ENCODE measurements at places on chromosomes 4 and X. TPM values are rescaled to one million over a fixed set of nuclear protein-coding genes. Genes with fewer than 3 reads are reported as not detected.

The GLOD5 gene
- total RNA-seq, result not detected

DNA sequence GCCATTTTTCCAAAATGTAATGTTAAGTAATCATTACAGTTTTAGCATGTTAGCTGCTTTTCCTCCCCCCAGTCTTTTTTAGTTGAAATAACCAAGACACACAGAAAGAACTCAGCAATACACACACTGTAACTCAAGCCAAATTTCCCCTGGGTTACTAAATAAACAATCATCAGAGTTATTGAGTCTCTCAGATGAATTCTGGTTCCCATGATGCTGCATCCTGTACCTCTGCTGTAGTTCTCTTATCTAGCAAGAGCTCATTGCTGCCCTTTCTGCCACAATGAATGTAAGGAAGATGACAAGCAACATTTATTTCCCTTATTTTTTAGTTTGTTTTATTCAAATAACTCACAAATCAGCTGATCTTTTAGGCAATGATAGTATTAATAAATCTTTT is 185.1 kb downstream of the ARHGAP6 start:
- DNase-seq, result no peak

GRCh38 chrX:86039625-86040568 is 7.5 kb downstream of the CHM start:
- peak; percentile 12 for DNase-seq

- DNase-seq, result peak; percentile 76
Measured at GRCh38 chr4:1356181-1356998, 9.4 kb downstream of the UVSSA start.

GRCh38 chr4:87884976-87885549 is 52.3 kb downstream of the MEPE start:
- no peak for DNase-seq

DNA sequence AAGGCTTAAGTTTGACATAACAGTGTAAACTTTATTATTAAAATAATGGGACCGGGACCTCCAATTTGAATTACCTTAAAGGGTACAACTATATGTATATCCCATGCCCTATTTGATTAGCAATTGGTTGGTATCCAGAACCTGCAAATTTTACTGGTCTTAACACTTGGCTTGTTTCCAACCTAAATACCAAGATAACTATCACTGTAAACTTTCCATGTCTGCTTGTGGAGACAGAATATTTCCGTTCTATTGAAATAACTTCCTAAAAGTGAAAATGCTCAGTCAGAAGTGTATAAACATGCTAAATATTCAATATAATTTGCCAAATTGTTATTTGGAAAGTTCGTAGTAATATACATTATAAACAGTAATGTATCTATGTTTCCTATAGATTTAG is 154.0 kb downstream of the TMEM47 start:
- DNase-seq, result no peak

The MAGEA2 gene
- total RNA-seq, result 0.93 TPM

DNA sequence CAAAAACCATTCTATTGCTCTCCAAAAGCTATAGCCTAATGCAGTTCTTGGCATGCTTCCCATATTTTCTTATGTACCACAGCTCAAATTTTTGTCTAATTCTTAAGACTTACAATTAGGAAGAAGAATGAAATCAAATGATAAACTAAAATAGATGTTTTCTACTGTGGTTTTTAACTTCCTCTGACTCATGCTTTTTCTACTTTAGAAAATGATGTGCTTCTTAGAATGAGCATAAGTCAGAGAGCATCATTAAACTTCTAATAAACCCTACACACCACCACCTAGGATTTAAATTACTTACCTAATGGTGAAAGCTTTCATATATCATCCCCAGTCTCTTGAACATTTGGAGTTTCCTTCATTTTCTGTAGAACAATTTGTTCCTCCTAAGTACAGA is 217.0 kb upstream of the NDST3 start:
- DNase-seq, result no peak

All from hepatocyte (in vitro differentiated cells).